ENCODE measurements at places on chromosomes 7 and 10. TPM values are rescaled to one million over a fixed set of nuclear protein-coding genes. Genes with fewer than 3 reads are reported as not detected.

DNA sequence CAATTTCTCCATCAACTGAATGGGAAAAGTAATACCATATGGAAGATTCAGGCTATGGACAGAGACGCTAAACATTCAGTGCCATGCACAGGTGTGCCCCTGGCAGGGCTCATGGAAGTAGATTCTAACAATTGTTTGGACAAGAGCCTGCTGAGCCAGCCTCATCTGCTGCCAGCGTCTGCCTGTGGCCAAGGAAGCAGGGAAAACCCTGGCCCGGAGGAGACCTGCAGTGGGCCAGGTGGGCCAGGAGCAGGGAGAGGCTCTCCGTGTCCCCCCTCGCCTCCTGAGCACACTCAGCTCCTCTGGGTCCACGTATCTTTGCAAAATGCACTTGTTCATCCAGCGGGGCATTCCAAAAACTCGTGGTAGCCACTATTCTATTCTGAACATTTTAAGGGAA, 130.1 kb downstream of the TCERG1L start:
- DNase-seq, result no peak

Gene ANKRD1
- polyA plus RNA-seq, result 1.0 TPM

- DNase-seq, result peak; percentile 73
Observed at GRCh38 chr10:95907456-95908253, at the start of gene CC2D2B. TSS of gene CC2D2B (plus strand) at chr10:95907975. CDS start at chr10:95911324, 3,349 bp downstream.

Gene BZW2
- 79.0 TPM for polyA plus RNA-seq

Gene PNLIPRP1
- not detected for polyA plus RNA-seq

DNA sequence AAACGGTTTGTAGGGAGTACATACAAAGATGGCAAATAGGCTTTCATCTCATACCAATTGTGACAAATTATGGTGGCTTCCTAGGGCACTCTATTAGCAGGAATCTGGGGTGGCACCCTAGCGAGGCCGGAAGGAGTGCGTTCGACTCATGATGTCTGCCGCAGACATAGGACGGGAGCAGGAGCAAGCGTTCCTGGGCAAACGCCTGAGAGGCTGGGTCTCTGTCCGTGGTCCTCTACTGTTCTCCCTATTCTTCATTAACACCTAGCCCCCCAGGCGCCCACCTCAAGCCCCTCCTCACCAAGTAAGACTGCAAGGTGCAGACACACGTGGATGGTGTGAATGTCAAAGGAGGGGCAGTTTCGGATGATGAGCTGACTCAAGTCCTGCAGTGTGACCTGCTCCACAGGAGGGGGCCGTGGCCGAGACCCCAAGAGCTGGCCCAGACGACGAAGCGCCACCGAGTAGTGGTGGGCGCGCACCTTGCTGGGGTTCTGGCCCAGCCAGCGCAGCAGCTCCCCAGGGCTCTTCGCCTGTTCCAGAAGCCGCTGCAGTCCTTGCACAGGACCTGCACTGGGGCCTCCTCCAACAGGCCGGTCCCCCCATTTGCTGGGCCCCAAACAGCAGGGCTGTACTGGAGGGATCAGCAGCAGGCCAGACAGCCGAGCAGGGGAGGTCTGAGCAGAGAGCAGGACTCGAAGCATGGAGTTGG, 1.3 kb downstream of the FASTK start:
- no peak for DNase-seq

GRCh38 chr10:90605506-90605905, 252.3 kb downstream of the HTR7 start:
- DNase-seq, result no peak

DNA sequence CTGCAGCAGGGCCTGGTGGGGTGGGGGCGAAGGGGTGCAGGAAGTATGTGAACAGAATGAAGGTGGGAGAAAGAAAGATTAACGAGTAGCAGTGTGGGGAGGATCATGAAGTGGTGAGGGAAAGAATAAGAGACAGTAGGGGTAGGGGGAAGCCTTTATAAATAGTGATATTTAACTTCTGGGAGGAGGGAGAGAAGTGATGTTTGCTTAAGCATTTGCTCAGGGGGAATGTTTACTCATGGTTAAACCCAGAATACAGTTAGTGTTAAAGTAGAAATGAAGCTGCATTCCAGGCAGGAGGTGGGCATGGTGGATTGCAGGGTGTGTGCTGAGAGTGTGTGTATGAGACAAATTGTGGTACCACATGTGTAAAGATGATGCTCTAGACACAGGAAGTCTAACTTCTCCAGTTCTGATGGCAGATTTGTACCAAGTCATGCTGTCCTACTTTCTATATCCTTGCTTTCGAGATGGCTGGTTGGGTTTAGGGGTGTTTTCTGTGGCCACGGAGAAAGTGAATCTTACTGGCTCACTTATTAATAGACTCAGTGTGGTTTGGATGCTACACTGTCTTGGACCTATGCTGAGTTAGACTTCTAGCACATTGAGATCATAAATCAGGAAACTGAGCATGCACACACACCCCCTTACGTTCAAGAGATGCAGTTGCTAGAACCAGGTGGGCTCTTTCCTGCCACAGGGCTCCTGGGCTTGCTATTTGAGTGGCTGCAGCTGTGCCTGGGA, 10.6 kb upstream of the DNMBP start:
- no peak for DNase-seq

- DNase-seq, result peak; percentile 67
Observed at GRCh38 chr10:1420661-1421362, 316.5 kb downstream of the ADARB2 start.

- no peak for DNase-seq
Observed at GRCh38 chr7:36657036-36657660, 67.1 kb downstream of the AOAH start.

Gene PAX4
- polyA plus RNA-seq, result not detected

Gene FAM25C
- polyA plus RNA-seq, result not detected

Gene RPEL1
- polyA plus RNA-seq, result 0.15 TPM

- DNase-seq, result no peak
Observed at GRCh38 chr7:38181111-38181510, 3.1 kb downstream of the STARD3NL start.

Gene CREB5
- polyA plus RNA-seq, result 8.1 TPM

GRCh38 chr7:127525866-127526480, 59.4 kb downstream of the GCC1 start:
- DNase-seq, result no peak

- no peak for DNase-seq
Observed at GRCh38 chr10:85791818-85792532, 574.6 kb downstream of the GRID1 start.

DNA sequence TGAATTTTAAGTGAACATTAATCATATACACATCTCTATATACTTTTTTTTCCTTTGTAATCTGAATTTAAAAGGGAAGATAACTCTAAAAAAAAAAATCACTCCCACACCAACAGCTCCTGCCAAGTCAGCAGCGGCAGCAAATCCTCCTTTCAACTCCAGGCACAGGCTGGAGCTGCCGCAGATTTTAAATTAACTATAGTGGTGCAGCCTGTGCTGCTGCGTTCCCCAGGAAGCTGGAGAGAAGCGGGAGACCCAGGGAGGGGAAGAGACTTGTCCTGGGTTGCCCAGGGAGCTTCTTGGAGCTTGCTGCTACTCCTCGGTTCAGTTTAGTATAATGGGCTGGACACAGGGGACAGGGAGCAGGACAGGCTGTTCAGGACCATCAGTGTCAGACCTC, 32.6 kb upstream of the HSPB1 start:
- no peak for DNase-seq

Gene KIF11
- polyA plus RNA-seq, result 38.4 TPM

DNA sequence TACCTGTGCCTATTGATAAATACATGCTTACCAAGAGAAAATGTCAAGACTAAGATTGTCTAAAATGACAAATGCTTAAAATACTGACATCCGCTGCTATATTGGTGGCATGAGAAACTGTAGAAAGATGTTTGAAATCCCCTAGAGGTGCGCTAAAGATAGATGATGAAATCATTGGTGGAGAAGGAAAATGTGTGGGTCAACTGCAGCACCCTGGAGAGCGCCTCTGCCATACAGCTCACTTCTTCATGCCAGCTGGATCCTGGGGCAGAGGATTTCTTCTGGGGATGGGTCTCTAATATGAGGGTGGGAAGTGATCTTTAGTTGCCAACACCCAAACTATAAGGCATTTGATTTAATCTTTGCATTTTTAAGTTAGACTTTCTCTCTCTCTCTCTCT, 680.4 kb upstream of the POM121L12 start:
- DNase-seq, result peak; percentile 2

DNA sequence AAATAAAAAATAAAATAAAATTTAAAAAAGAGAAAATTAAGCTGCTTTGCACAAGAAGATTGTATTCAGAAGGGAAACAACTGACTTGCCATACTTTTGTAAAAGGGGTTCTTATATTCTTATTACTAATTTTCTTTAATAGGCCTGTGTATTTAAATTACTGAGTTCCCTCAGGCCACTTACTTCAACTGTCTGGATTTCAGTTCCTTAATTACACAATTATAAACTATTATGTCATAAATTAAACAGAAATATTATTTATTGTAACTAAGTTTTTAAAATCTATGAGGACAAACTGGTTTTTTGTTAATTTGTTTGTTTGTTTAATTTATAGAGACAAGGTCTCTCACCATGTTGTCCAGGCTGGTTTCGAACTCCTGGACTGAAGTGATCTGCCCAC, 22.4 kb upstream of the MICU1 start:
- DNase-seq, result no peak

GRCh38 chr7:133009426-133010252, 72.3 kb downstream of the CHCHD3 start:
- DNase-seq, result no peak

GRCh38 chr7:140621401-140622021, 19.1 kb downstream of the DENND2A start:
- DNase-seq, result no peak

DNA sequence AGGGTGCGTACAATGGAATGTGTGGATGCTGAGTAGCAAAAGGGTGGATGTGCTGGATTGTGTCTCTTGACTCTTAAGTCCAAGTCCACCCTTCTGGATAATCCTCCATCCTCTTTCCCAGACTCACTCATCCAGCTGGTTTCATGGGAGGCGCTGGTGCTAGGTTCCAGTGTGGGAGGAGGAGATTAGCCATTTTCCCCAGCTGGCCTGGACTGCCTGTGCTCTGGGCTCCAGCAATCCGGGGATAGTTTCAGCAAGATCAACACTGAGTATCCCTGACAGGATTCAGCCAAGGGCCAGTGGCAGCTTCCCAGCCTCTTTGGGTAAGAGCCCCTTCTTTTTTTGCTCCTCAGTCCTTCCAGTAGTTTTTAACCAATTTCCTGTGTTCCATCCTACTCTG, 21.6 kb upstream of the TRIL start:
- DNase-seq, result no peak

- no peak for DNase-seq
Observed at GRCh38 chr10:99325281-99325680, 3.9 kb upstream of the CNNM1 start.

- no peak for DNase-seq
Observed at GRCh38 chr10:51766423-51767102, 67.2 kb upstream of the CSTF2T start.

GRCh38 chr10:72695496-72695895, 3.6 kb downstream of the MCU start:
- DNase-seq, result no peak

- no peak for DNase-seq
Observed at GRCh38 chr7:19117870-19118608, 603 bp upstream of the TWIST1 start.

GRCh38 chr7:651032-651728, 75.3 kb upstream of the DNAAF5 start:
- DNase-seq, result no peak

- no peak for DNase-seq
Observed at GRCh38 chr7:3371601-3372000, 70.5 kb downstream of the SDK1 start.

DNA sequence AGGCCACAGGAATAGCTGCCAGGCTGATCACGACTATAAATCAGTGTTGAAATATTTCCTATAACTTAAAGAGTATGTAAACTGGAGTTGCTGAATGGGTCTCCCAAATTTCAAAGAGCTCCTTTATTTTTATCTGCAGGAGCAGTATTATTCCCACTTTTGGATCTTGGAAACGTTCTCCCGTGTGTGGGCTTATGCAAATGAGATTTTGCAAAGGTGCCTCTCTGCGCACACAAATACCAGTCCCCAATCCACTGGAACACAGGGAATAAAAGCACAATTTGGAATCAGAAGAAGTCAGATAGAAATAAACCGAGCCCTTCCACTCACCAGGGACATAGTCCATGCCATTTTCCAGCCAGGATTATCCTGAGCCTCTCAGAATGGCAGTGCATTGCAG, 350.2 kb upstream of the CELF2 start:
- DNase-seq, result no peak

DNA sequence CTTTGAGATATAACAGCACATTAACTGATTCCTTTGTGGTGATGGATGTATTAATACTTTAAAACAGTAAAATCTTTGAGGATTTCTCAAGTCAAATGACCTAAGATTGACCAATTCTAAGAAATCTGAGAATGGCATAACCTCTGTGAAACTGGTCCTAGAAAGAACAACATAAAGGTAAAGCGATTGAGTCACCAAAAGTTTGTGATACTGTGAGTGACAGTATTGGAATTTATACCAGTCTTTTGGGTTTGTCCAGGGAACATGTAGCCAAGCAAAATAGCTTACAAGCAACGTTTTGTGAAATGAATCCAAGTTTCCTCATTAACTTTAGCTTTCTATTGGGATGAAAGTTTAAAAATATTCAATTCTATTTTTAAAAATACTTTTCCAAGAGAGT, 157.4 kb upstream of the TMEM196 start:
- no peak for DNase-seq

Gene SORCS1
- 19.8 TPM for polyA plus RNA-seq

DNA sequence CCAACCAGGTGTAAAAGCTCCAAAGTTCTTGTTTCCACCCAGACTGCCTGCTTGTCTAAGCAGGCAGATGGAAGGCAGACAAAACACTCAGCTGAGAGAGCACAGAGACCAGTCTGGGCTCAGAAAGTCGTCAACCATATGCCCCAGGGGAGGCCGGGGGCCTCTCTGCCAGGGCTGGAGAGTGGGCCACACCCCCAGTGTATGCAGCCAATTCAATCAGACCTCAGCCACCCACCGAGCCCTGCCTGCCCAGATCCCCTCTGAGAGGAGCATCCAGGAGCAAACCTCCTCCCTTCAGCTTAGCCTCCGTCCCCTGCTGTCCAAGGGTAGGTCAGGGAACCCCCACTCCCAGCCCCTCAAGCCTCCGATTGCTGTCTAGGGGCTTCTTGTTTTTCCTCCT, 196.3 kb downstream of the LSM5 start:
- DNase-seq, result no peak

DNA sequence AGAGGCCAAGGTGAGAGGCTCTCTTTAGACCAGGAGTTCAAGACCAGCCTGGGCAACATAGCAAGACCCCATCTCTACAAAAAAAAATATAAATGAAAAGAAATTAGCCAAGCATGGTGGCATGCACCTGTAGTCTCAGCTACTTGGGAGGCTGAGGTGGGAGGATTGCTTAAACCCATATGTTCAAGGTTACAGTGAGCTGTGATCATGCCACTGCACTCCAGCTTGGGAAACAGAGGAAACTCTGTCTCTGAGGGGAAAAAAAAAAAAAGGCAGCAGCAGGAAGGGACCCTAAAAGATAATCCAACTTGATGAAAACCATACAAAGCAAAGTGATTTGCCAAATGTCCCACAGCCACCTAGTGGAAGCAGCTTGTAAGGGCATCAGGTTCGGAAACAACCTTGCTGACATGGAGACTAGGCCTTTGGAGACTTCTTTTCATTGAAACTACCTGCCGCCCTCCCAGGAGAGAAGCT, 15.6 kb upstream of the PBLD start:
- no peak for DNase-seq
